Bronchial epithelial cell (primary cell): ENCODE measurements at places on chromosomes 11 and 22. TPM values are rescaled to one million over a fixed set of nuclear protein-coding genes. Genes with fewer than 3 reads are reported as not detected.

DNA sequence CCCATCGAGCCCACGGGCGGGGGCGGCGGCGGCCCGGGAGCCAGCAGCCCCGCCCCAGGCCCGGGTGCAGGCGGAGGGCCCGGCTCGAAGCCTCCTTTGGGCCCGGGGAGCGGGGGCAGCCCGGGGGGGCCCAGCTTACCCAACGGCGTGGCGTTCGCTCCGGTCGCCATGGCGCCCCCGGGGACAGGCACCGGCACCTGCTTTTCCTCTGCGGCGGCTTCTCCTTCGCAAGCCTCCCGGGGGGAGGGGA, 194 bp downstream of the SF1 start:
- DNase-seq, result no peak

- peak; percentile 96 for DNase-seq
These were observed 22.9 kb upstream of the ABTB2 start for GRCh38 chr11:34380696-34381095.

TRPT1 gene
- 17.9 and 24.5 TPM in 2 replicates for total RNA-seq

C11orf21 gene
- total RNA-seq, result not detected in 2 replicates

GDPD4 gene
- not detected in 2 replicates for total RNA-seq

CD44 gene
- 254 and 319 TPM in 2 replicates for total RNA-seq

KCNJ1 gene
- under 0.01 TPM in 1 of 2 replicates, not detected in the other for total RNA-seq

DNA sequence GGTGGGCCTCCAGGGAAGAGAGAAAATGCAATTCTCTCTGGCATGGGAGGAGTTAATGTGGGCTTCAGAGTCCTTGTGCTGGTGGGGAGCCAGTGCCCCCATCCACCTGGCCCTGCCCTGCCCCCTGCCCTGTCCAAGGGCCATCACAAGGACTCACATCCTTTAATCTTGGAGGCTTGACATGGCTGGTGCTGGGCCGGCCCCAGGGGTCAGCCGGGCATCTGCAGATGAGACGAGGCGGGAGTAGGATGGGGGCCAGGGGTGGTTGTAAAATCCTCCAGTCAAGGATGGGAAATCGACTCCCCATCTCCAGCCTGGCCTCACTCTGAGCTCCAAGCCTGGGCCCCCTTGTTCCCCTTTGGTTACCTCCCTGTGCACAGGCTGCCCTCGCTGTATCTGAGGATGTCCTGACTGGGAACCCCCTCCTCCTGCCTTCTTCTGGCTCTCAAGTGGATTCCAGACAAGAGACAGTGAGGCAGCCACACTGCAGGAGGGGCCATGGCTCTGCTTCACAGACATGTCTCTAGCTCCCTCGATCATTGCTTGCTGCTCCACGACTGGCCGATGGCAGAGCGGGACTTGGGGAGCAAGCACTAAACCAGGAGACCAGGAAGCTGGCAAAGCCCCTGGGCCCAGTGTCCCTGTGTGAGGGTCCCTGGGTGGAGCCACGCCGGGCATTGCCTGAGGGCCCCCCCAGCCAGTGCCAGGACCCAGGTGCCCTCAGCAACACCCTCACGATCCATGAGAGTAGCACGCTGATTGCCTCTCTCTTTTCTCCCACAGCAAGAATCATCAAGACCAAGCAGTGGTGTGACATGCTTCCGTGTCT, 1120.5 kb downstream of the BRD1 start:
- DNase-seq, result no peak

- no peak for DNase-seq
These were observed 24.1 kb upstream of the THY1 start for GRCh38 chr11:119446871-119447663.

- peak; percentile 30 for DNase-seq
These were observed 15.0 kb downstream of the SLC1A2 start for GRCh38 chr11:35404388-35404775.

NXPE1 gene
- total RNA-seq, result not detected in 2 replicates

- peak; percentile 62 for DNase-seq
These were observed 482.0 kb downstream of the KCNA4 start for GRCh38 chr11:29534836-29535235.

MRPL16 gene
- total RNA-seq, result 17.4 and 23.3 TPM in 2 replicates

- DNase-seq, result no peak
These were observed 21.1 kb upstream of the PLET1 start for GRCh38 chr11:112281726-112282125.

DNA sequence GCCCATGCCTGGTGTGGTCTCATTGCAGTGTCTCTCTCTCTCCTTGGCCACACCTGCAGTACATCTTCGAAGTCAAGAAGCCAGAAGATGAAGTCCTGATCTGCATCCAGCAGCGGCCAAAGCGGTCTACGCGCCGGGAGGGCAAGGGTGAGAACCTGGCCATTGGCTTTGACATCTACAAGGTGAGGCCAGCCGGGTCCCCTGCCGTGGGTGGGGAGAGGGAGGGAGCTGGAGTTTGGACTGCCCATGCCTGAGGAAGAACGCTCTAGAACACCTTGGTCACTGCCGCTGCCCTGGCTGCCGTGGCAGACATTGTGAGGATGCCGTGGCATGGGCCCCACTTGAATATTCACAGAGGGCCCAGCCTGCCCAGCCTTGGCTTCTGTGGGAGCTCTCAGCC, 9.1 kb upstream of the MYO7A start:
- no peak for DNase-seq

GRCh38 chr22:33000342-33001280, 57.6 kb downstream of the SYN3 start:
- no peak for DNase-seq

- DNase-seq, result no peak
These were observed 21.8 kb downstream of the OSBPL5 start for GRCh38 chr11:3143136-3143880.

SEC14L6 gene
- not detected in 2 replicates for total RNA-seq

GRCh38 chr11:59822989-59823566, 12.5 kb upstream of the MRPL16 start:
- DNase-seq, result peak; percentile 72

MAJIN gene
- total RNA-seq, result not detected in 2 replicates

RCOR2 gene
- 1.2 and 2.4 TPM in 2 replicates for total RNA-seq

DNA sequence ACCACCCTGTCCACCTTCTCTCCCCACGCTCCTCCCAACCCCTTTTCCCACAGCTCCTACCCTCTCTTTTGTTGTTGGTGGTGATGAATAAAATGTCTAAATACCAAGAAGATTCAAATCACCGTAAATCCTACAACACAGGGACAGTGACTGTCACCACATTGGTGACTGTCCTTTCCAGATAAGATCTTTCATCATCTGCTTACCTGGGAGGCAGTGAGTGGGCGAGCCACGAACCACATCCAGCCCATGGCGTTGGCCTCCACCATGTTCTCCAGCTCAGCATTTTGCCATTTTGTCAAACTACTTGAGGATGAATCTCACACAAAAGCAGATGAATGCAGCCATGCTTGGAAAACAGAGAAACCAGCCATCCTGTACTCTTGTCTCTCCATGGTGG, 6.7 kb upstream of the CYTH4 start:
- no peak for DNase-seq

CSF2RB gene
- total RNA-seq, result under 0.01 TPM in 1 of 2 replicates, not detected in the other

DNA sequence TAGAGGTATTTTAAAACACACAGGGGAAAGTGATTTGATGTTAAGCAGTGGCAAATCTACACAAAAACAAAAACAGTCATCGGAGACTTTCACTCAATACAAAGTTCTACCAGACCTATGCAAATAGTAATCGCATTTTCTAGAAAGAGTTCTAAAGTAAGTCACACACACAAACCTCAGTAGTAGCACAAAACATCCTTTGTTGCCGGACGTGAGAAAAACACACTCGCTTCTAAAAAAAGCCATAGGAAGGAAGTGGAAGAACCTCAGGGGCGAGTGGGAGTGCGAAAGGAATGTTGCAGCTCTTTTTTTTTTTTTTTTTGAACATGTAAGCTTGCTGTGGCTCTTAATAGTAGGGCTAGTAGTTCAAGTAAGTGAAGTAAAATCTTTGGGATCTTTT, 88.9 kb downstream of the MAML2 start:
- DNase-seq, result no peak

GRCh38 chr11:9972989-9973388, 309.1 kb downstream of the SWAP70 start:
- DNase-seq, result peak; percentile 50

- DNase-seq, result no peak
These were observed 69.7 kb upstream of the RASD2 start for GRCh38 chr22:35470903-35471321.

FGF3 gene
- not detected in 2 replicates for total RNA-seq

DNA sequence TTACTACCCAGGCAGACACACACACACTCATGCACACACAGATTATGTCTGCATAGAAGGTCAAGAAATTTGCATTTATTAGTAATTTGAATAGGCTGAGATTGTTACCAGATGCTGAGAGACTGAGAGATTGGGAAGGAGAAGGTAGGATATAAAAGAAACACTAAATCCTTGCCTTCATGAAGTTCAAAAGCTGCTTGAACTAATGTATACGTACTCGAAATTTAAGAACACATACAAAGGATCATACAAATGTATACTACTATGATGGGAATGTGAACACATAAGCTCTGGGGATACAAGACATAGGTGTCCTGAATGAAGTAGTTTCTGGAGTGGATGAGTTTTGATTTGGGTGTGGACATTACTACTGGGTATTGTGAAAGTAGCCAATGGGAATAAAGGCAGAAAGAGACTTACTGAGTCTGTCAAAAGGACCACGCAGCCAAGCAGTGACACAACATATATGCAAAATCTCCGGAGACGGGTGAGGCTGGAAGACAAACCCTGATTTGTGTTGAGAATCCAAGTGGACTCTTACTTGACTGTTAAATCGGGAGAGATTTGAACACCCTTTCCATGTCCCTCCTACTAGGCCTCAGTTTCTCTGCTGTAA, 7.3 kb upstream of the PKNOX2 start:
- DNase-seq, result no peak

KRTAP5-7 gene
- total RNA-seq, result 0.13 TPM in 1 of 2 replicates, not detected in the other

DNA sequence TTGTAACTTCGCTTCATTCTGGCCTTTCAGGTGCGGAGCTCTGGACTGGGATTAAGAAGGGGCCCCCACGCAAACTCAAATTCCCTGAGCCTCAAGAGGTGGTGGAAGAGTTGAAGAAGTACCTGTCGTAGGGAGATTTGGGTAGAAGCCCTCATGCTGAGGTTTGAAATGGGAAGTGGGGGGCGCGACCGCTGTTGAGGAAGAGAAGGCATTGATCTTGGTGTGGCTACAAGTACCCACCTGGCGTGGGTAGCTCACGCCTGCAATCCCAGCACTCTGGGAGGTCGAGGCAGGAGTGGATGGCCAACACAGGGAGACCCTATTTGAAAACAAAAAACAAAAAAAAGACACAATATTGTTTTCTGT, 779 bp downstream of the SELENOH start:
- DNase-seq, result no peak

BIRC3 gene
- 1.3 and 1.4 TPM in 2 replicates for total RNA-seq

GRCh38 chr11:60485987-60486386, 6.6 kb upstream of the MS4A12 start:
- no peak for DNase-seq

DNA sequence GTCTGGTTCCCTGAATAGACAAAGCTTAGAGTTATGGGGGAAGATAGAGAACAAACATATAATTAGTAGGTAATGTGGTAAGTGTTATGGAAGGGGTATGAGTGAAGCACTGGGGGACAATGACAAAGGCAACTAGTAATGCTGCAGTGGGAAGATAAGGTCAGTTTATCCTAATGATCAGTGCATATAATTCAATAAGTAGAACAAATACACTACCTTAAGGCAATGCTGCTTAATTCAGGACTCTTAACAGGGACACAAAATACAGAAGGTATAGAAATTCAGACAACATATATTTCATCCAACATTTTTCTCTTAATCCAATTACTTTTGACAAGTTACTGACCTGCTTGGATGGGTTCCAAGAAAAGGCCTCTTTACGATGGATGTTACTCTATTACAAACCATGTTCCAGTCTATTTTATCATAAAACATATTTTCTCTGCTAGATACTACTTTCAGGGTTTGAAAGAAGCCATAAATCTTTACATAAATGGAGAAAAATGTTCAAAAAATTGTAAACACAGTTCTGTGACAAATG, 1186.2 kb downstream of the LRRC4C start:
- DNase-seq, result no peak

DNA sequence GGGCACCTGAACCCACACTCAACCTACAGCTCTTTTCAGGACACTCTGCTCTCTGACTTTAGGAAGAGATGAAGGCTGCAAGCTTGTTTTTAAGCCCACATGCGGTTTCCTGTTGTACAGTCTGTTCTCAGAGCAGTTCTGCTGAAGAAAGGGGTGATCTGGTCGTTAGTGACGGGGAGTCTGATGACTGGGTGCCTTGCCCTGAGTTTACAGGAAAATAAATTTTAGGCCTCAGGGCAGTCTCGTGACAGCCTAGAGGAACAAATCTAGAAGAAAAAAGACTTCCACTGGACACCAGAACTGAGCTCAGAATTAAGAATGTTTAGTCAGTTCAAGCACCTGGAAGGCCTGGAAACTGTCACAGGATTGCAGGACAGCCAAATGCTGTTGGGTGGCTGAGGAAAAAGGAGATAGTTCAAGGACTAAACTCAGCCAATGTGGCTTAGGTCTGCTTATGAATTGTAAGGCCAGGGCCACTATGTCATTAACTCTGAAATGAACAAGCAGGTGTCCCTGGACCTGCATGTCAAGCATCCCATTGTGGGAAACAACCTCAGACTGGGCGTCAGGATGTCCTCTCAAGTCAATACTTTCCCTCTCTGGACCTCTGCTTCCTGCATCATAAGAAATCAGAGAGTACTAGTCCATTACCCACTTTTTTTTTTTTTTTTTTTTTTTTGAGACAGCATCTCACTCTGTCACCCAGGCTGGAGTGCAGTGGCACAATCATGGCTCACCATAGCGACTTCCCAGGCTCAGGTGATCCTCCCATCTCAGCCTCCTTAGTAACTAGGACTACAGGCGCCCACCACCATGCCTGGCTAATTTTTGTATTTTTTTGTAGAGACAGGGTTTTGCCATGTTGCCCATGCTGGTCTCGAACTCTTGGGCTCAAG, 5.7 kb downstream of the PIK3IP1 start:
- DNase-seq, result no peak

DNA sequence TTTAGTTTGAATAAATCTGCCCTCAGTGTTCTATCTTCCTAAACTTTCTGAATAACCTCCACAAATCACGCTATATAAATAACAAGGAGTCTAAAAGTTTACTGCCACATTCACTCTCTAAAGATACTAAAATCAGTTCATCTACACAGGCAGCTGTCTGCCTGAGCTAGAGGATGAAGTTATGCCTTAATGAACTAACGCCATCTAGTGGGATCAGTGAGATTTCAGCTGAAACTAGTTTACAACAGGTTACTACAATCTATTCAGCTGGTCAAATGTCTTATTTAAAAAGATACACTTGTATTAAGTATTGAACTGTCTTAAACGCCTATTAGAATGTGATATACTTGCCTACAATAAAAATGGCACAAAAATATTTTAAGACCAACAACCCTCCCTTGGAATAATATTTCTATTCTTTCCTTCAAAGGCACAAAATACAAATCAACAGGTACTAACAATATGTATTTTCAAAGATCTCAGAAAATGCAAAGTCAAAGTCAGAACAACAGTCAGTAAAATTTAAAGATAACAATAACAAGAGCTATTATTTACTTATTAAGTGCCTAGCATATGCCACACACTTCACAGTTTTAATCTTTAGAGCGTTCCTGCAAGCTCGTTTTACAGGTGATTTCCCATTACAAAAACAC, 84.1 kb downstream of the LARGE2 start:
- DNase-seq, result peak; percentile 77

GRCh38 chr22:37481347-37481907, 4.8 kb downstream of the MFNG start:
- no peak for DNase-seq
